ENCODE measurements at places on chromosomes 7 and 10.

DNA sequence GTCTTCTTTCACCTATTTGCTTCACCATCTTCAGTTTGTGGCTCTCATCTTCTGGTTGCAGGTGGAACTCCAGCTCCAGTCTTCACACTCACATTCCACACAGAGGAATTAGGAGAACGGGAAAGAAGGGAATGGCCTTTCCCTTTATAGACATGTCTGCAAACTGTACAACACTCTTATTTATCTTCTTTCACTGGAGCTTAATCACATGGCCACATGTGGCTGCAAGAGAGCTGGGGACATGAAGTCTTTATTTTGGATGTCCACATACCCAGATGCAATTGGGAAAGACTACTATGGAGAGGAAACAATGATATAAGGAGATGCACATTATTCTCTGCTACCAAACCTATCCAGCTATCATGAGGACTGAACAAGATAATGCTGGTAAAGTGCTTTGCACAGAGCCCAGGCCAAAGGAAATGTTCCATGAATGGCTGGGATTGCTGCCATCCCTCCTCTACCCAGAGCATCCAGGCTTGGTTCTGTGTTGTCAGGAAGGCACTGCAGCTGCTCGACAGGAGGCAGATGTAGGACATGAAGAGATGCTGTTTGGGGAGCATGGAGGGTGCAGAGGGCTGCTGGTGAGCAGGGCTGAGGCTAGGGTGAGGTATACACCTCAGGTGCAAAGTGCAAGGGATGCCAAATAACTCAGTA is 183.8 kb upstream of the TBX20 start:
- DNase-seq: no peak

DNA sequence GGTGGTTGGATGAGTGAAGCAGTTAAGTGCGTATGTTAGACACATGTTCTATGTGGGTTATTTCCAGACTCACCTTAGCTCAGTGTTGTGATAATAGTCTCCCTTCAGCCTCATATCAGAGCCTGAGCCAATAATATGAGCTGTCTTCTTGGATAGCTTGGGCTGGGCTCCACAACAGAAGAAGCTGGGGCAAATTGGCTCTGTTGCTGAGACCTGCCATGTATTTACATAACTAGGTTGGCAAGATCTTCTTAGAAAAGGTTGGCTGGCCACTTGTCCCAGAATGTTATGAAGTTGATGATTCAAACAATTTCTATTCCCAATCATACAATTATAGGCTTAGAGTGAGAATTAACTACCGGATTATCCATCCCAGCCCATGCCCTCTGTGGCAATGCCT is 35.7 kb upstream of the CREB5 start:
- DNase-seq: no peak

- DNase-seq: no peak
Measured at GRCh38 chr7:20128001-20128400, 89.2 kb downstream of the MACC1 start.

GRCh38 chr10:129483430-129484010 is 16.5 kb downstream of the MGMT start:
- no peak for DNase-seq

GRCh38 chr10:83083831-83084230 is 1055.5 kb upstream of the GHITM start:
- DNase-seq: no peak

DNA sequence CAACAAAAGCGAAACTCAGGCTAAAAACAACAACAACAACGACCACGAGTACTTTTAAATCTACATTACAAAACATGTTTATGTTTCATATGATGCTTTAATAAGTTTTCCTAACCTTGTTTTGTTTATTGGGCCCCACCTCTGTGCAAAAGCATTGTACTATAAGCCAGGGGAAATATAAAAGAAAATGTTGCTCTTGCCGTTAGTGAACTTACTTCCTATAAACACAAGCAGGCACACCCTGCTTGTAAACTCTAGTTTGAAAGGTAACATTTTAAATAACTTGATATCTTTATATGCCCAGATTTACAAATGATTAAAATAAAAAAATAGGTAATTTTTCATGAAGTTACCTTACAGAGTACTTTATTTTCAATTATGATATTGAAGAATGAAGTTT is 19.2 kb upstream of the EPC1 start:
- DNase-seq: no peak

DNA sequence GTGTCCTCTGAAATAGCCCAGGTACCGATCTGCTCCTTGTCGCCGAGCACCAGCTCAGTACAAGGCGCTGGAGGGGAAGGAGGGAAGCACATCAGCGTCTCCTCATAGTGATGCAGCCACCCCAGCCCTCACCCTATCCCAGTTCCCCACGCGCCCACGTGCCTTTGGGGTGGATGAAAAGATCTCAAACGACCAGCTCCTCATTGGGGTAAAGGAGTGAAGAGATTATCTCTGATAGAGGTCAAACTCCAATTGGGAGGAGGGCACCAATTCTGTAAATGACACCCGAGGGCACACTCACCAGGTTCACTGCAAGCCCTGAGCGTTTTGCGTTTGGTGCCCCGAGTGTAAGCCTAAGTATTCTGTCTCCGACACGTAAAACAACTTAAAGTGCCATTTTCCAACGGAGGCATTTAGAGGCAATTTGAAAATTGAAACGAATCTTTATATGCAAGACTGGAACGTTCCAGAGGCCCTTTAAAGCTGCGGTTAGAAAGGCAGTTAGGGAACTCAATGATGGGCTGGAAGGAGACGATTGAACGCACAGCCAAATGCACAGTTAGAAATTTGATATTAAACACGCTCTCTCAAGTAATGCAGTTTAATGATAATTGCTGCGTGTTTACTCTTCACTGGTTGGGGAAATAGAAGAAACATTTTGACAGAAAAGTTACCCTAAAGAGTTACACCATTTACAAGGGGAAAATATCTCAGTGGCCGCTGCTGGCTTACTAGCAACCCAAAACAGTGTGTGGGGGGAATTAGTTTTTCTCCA is 8.9 kb upstream of the EMX2 start:
- DNase-seq: no peak

- DNase-seq: peak; percentile 3
Measured at GRCh38 chr7:157875230-157876179, 538.7 kb downstream of the DNAJB6 start.

- DNase-seq: no peak
Measured at GRCh38 chr7:92246360-92247101, 757 bp downstream of the ANKIB1 start.

DNA sequence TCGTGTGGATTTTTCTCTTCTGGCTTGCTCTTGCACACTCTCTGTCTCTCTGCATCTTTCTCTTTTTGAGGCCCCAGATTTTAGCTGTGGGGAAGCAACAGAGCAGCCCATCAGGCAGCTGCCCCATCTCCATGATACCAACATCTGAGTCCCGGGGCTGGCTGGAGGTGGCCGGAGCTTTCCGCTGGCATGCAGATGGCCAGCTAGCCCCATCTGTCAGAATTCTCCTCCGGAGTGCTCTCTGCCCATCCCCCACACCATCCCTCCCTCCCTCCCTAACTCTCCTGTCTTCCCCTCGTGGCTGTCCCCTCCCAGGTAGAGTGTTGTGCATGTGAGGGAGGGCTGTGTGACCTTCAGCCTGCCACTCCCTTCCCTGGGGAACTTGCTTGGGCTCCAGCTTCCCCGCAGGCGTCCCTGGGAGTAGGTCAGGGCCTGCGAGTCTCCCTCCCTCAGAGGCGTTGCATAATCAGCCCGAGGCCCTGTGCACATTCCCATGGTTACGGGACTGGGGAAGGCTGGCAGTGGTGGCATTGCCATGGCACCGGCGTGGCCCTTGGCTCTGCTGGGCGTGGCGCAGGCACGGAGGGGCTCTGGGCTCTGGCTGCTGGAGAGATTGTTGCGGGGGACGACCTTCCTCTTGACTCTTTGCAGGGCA is 24.7 kb downstream of the GHRHR start:
- no peak for DNase-seq

DNA sequence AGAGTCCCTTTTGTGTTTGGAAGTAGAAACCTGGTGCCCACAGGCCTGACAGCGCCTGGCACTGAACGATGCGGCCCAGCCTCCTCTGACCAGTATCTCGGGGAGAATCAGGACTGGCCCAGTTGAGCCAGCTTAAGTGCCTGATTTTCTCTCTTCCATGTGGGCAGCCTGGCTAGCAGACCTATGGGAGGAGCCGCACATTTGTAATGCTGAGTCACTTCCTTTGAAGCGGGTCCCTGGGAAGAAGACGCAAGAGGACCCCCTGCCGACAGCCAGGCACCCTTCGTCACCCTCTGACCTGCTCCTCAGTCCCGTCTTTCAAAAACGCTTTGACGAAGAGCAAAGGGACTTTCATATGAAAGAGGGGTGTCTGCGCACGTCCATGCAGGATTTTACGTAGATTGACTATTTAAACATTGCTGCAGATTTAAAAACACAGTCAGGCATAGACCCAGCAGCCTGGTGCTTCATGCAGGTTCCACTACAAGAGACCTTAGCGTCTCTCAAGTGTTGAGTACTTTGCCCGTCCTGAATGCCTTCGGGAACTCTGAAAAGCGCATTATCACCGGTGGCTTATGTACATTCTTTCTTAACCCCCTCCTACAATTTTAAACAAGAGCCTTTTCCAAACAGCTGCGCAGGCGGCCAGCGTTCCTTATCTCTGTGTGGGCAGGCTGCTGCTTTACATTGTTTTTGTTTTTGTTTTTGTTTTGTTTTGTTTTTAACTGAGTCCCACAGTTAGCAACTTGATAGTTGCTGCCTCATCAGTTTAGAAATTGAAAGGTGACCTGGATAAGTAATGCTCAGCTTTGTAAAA is 36.5 kb upstream of the AP5Z1 start:
- peak; percentile 7 for DNase-seq

GRCh38 chr10:91127341-91128082 is 93.0 kb upstream of the PCGF5 start:
- no peak for DNase-seq

- no peak for DNase-seq
Measured at GRCh38 chr7:80787721-80788120, 131.1 kb downstream of the SEMA3C start.

DNA sequence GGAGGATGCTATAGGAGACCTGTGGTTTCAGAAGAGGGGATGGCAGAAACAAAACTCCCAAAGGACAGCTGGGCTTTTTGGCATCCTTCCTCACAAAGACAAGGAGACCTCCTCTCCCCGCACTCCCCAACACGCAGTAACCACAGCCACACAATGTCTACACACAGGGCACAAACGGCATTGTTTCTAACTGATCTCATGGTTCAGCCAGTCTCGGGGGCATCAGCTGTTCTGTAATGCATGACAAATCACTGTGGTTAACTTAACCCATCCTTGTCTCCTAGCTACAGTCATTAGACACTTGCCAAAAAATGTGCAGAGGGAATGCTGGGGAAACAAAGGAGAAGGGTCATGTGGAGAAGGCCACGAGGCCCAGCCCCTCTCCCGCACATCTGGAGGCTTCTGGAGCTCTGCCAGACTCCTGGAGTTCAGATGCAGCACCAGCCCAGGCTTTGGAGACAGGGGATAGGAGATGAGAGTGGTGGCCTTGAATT is 7.6 kb upstream of the ADAMTS14 start:
- DNase-seq: no peak

GRCh38 chr7:102096706-102097427 is 189.8 kb upstream of the SH2B2 start:
- DNase-seq: no peak

GRCh38 chr7:129443612-129444011 is 9.4 kb downstream of the STRIP2 start:
- DNase-seq: no peak

DNA sequence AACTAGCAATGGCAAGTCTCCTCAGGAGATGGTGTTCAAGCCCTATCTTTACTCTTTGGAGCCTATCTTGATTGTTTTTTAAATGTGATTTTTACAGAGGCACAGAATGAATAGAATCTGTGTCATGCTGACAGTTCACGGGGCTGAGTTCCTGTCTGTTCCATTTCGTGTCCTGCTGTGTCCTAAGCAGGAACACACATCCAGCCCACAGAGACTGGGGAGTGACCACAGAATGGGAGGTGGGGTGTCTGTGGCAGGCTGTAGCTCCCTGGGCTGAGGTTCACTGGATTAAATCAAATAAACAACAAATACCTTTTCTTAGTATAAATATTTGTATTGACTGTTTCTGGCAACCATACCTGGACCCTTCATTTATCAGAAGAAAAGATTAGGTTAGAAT is 73.4 kb upstream of the CARD11 start:
- DNase-seq: no peak

GRCh38 chr10:61888744-61889143 is 12.8 kb upstream of the ARID5B start:
- no peak for DNase-seq

- DNase-seq: peak; percentile 38
Measured at GRCh38 chr10:84308481-84309304, 19.7 kb upstream of the CCSER2 start.

GRCh38 chr10:128054163-128054970 is 71.9 kb downstream of the MKI67 start:
- no peak for DNase-seq
